ENCODE measurements at places on chromosomes 12 and 14.

DNA sequence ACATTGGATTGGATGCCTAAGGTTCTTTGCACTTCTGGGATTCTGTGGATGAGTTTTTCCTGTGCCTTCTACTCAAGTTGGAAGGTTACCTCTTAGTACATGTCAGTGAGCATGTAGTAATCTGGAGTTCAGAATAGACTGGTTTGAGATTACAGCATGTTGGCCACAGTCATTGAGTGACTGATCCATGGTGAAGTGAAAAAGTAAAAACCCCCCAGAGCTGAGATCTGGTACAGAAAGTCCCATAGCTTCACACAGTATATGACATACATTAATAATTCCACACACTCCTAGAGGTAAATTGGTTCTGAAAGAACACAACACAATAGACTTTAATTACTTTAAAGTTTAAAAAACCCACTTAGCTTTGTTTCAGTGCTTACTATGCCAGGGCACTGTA is 11.9 kb upstream of the CCND2 start:
- no peak for DNase-seq

- no peak for DNase-seq
Measured at GRCh38 chr14:68658943-68659931, 133.6 kb downstream of the ZFP36L1 start.

GRCh38 chr14:105014032-105014431 is 6.9 kb downstream of the CDCA4 start:
- no peak for DNase-seq

GRCh38 chr12:90333424-90333823 is 621.6 kb downstream of the CCER1 start:
- no peak for DNase-seq

GRCh38 chr12:40261937-40262336 is 37.1 kb downstream of the LRRK2 start:
- no peak for DNase-seq

DNA sequence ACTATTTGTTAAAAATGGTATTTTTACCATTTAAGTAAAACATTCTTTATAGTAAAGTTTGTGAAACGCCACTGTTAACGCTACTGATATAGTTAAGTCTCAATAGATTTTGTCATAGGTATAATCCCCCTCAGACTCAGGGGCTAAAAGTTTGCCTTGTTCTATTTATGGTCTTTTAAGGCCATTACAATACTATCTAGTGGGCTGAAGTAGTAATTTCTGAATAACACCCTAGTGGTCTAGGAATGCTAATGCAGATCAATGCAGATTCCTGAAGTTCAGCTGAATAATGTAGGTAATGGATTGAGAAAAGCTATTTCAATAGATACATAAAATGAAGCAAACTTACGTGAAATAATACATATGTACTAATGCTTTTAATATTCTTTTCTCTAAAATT is 989.3 kb upstream of the NOVA1 start:
- DNase-seq = no peak

DNA sequence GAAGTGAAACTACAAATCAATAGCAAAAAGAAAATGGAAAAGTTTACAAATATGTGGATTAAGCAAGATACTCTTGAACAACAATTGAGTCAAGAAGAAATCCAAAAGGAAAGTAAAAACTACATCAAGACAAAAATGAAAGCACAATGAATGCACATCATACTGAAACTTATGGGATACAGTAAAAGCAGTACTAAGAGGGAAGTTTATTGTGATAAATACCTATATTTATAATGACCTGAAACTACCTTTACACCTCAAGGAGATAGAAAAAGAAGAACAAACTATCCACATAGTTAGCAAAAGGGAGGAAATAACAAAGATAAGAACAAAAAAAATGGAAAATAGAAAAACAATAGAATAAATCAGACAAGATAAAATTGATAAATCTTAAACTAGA is 375.0 kb downstream of the TRHDE start:
- DNase-seq = no peak

DNA sequence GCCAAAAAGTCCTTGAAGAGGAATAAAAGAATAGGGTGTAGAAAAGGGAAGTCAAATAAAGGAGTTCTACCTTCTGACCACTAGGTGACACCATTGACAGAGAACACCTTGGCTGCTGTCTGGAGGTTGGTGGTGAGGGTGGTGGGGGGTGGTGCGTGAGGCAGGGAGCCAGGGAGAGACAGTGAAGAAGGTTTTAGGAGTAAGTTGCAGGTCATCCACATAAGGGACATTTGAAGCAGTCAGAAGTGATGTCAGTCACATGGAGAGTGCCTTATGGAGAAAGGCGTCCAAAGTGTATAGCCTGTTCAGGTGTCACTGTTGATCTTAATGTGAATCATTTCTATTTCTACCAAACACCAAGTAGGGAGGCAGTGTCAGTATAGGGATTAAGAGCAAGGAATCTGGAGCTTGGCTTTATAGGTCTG is 279.3 kb upstream of the DDHD1 start:
- no peak for DNase-seq

- DNase-seq = no peak
Measured at GRCh38 chr14:93136009-93136408, 20.3 kb upstream of the ITPK1 start.

GRCh38 chr12:28216016-28216415 is 25.8 kb downstream of the CCDC91 start:
- DNase-seq = no peak

- no peak for DNase-seq
Measured at GRCh38 chr12:116140529-116140928, 137.0 kb downstream of the MED13L start.

DNA sequence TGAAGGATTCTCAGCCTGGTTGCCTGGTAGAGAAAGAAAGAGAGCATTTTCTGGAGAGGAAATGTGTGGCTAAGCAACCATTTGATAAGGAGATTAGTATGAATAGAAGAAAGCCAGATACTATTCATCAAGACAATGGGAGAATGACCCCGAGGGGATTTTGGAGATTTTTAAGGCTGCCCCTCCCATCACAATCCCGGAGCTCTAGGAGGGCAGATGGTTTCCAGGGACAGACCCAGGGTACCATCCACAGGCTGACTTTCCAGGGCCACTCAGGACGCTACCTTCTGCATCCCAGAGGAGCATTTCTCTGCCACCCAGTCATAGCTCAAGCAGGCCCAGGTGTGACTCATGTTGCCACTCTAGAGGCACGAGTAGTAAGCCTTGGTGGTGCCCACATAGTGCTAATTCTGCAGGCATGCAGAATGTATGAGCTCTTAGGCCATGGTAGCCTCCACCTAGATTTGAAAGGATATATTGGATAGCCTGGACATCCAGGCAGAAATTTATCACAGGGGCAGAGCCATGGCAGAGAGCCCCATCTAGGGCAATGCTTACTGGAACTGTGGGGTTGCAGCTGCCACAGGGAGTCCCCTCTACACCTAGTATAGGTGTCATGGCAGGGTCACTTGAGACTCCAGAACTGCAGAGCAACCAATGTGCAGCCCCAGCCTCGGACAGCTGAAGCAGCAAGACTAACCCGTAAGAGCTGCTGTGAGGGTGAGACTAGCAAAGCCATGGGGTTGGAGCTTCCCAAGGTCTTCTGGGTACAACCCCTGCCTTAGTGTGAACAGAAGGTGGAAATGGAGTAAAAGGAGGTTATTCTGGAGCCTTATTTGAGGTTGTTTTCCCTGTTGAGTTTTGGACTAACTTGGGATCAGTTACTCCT is 366.0 kb downstream of the ZFP36L1 start:
- no peak for DNase-seq

DNA sequence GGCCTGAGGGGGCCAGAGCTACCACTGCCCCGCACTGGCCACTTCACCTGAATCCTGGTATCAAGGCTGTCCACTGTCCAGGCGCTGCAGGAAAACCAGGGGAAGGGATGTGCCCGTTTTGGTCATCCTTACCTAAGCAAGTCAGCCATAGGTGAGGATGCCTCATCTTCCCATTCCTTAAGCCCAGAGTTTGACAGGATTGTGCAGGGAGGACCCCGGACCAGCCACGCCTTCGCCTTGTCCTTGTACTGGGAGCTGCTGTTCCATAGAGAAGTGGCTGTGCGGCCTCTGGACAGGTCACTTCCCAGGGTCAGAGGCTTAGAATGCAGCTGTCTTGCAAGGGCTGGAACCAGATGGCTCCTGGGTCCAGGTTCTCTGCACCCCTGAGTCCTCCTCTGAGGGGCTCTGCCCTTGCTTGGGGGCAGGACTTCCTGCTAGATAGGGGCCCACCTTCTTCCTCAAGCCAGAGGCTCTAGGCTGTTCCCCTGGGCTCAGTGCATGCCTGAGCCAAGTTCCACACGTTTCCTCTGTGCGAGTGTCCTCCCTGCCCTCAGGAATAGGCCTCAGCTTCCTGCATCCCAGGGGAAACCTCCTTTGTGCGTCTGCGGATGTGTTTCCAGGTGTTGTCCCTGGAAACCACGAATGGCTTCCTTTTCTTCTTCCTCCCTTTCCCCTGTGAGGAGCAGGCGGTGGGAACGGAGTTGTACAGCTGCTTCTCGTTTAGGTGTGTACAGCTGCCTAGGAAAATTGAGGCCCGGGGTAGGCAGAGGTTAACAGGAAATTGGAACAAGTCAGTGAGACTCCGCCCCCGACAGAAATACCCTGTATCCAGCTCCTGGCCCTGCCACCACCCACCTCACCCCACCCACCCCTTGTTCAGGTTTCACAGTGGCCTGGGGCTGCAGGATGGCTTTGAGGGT is 54.3 kb upstream of the RIN3 start:
- DNase-seq = no peak

- no peak for DNase-seq
Measured at GRCh38 chr12:123395236-123395635, 11.3 kb downstream of the KMT5A start.

DNA sequence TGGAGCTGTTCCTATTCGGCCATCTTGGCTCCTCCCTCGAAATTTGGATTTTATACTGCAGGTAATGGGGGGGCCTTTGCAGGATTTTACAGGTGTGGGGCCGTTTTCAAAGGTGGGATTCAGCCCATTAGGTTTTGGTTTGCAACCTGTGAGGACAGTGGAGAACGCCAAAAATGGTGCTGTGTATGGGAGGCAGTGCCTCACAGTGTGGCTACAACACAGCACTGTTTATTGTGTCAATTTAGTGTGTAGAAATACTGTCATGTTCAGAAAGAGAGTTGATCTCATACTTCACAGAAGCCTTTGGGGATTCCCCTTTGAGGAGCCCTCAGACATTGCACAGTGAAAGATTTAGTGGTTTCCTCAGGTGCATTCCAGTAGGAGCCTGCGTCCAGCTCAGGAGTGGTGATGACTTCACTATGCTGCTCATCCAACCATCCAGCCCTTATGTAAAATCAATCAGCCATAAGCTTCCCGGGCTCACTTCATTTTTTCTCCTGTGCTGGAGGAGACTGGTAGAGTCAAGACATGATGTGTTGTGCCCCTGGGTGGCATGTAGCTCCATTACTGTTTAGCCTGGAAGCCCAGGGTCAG is 92.7 kb upstream of the PRMT8 start:
- no peak for DNase-seq

GRCh38 chr12:54127538-54128259 is 61.1 kb downstream of the SMUG1 start:
- DNase-seq = no peak

GRCh38 chr14:67191768-67192290 is 2.6 kb downstream of the GARIN2 start:
- no peak for DNase-seq

GRCh38 chr12:25785134-25785533 is 173.3 kb upstream of the RASSF8 start:
- no peak for DNase-seq

DNA sequence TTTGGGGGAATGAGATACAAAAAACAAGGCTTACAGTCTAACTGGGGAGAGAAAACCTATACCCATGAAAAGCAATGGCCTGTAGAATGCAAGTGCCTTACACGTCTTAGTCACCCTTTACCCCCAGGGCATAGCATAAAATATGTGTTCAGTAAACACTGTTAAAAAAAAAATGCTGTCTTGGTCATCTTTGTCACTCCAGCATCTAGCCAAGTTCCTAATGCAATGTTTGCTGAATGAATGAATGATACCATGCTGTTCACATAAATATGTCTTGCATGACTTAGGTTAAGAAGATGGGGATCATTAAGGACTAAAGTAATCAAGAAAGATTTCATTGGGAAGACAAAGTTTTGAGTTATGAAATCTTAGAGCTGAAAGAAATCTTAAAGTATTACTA is 38.5 kb downstream of the PPP2R5E start:
- no peak for DNase-seq

GRCh38 chr14:75928690-75929181 is 53.1 kb downstream of the TGFB3 start:
- no peak for DNase-seq

DNA sequence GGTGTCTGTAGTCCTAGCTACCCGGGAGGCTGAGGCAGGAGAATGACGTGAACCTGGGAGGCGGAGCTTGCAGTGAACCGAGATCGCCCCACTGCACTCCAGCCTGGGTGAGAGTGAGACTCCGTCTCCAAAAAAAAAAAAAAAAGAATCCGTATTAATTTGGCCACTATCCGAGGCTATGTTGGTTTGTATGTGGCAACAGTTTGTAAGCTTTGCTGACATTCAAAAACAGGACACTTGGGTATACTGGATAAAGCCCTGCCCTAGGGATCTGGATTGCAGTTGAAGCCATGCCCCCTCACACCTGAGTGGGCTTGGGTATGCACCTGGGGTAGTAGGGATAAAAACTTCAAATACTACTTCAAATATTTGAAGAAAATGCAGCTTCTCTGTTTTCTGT is 14.5 kb downstream of the IFNG-AS1 start:
- DNase-seq = no peak

DNA sequence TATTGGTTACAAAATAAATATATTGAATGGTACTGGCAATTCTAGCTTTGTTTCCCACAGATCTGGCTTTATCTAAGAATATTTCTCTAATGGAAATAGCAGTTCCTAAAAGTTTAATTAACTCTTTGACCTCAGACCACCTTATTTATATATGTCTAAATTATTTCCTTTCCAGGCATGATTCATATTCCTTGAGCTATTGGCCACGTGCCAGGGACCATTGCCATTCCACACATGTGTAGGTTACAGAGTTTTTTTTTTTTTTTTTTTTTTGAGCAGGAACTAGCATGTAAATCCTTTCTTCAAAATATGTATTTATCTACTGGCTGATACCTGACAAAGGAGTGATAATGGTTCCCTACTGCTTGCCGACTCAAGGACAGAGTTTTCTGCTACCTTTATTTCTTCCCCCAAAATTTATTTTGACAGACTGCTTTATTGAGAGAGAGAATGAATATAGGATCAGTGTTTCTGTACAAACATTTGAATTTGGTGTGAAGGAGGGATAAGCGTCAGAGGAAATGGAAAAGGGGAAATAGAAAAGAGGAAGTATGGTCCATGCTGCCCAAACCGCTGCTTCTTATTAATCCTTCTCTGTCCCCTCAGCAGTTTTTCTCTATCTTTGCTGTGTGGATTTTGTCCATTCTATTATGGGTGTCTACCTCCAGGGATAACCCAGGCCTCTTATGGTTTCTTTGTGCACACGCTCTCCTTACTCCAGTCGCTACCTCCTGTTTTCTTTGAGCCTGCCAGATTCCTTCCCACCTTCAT is 36.4 kb downstream of the PDE3A start:
- DNase-seq = no peak

GRCh38 chr14:52464175-52464574 is 88.1 kb downstream of the TXNDC16 start:
- DNase-seq = no peak

DNA sequence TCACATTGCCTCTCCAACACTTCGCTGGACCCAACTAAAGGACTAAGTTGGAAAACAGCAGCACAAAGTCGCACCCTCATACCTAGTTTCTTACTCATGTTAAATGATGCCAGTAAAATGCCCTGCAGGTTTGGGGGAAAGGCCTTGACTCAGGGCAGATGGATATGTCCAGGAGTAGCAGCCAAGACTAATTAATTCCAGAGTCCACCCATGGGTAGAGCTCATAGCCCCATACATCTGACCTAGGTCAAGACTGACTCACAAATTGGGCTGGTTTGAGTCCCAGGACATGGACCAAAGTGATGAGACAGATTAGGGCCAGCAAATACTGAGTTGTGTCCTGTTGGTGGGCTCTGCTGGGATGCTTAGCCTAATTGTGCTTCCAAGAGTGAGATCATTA is 224.0 kb upstream of the BTG1 start:
- no peak for DNase-seq
